Posterior vena cava (tissue), 2 donors: ENCODE measurements at places on chromosomes 7 and 10.

DNA sequence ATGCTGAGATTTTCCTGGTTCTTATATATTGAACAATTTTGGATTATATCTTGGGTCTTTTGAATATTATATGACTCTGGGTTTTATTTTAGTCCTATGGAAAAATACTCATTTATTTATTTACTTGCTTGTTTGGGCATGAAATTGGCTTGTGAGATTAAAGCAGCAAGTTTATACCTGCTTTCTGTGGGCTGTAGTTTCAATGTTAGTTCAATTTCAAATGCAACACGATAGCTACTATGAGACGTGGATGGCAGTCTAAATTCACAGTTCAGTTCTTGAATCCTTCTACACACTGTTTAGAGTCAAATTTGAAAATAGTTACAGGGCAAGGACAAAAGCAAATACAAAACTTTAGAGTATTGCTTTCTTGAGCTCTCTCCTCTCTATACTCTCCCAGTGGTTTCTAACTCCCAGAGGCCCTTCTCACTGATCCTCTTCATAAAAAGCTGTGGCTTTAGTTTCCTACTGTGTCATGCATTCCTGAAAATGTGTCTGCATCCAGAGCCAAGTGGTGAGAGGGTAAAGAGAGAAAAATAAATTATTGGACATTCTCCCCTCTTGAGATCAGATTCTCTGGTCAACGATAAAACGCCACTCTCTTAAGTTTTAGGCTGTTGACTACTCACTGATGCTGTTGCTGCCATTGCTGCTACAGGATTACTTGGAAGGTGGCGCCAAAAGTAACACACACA, 34.4 kb downstream of the POLR1F start:
- no peak for DNase-seq

DNA sequence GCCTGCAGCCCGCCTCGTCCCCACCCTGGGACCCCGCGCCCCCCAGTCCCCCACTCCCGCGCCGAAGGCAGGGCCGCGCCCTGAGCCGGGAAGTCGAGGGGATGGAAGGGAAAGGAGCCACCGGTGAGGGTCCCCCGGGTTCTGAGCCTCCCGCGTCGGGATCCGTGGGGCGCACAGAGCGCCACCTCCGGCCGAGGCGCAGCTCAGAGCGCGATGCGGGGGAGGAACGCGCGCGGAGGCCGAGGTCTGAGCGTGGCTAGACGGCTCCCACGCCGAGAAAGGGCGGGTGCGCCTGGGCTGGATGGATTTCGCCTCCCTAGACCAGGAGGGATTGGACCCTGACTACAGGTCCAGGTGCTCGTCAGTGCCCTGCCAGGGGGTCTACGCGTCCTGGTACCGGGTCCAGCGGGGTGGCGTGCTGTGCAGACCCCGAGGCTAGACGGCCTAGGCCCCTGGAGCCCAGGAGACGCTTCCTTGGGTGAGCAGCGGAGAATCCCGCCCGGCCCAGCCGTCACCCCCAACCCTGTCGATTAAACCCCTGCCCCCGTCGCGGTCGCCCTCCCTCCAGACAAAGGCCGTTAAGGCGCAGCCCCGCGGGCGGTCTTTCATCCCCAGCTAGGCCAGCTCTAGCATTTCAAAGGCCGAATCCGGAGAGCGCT, 986 bp upstream of the PDGFA start:
- DNase-seq: no peak

- DNase-seq: no peak
These were observed 24.7 kb downstream of the FGFR2 start for GRCh38 chr10:121573538-121573941.

DNA sequence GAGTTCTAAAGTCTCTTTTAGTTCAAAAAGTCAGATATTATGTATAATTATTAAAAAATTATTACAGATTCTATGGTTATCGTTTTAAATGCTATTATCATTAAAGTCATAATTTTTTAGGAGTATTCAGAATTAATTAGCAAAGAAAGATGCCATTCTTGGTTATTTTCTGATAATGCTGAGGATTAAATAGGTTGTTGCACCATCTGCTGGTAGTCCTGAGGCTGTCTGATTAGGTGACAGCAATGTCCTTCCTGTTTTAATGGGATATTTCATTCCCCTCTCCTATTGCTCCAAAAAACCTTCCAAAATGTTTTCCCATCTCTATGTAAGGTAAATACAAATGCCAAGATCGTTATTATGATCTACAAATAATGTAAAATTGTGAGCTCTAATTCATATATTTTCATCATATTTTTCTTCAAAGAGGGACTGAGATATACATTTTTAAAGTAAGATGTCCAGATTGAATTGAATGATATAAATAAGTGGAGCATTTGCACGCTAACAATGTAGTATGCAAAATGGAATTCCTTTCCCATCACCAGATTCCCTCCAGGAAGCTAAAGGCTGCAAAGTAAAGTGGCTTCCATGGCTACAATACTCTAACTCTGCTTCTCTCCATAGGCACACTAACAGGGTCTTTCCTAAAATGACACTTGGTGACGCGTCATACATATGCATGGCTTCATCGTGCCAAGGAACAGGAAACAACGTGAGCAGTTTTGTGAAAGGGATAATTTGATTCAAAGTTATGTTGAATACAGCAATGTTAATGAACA, 58.8 kb upstream of the AKR1E2 start:
- no peak for DNase-seq

DNA sequence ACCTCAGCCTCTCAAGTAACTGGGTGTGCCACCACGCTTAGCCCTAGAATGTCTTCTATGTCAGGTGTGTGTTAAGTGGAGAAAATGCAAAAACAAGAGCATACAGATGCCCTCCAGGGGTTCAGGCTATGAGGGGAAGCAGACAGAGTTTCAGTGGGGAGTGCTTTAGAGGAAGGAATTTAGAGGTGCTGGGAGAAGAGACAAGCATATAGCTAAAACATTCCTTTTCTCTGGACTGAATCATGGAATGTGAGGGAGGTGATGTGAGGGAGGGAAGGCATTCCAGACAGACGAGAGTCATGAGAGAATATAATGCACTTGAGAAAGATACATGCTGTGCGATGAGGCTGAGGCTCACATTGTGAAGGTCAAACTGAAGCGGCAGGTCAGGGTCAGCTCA, 6.6 kb upstream of the ZNF786 start:
- DNase-seq: no peak

DNA sequence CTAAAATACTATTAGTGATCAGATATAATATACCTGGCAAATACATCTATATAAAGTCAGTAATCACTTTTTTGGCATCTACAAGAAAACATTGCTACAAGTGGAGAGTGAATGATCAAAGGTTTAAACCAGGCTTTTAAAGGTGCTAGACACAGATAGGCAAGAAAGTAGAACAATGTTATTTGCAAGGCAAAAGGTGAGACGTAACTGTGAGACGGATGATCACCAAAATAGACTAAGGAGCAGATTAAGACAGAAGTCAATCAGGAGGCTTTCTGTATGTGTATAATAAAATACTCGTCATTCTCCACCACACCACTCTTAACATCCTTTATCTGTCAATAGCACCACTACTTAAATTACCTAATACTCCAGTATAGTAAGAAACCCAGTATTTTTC, 8.3 kb downstream of the ANXA7 start:
- no peak for DNase-seq

DNA sequence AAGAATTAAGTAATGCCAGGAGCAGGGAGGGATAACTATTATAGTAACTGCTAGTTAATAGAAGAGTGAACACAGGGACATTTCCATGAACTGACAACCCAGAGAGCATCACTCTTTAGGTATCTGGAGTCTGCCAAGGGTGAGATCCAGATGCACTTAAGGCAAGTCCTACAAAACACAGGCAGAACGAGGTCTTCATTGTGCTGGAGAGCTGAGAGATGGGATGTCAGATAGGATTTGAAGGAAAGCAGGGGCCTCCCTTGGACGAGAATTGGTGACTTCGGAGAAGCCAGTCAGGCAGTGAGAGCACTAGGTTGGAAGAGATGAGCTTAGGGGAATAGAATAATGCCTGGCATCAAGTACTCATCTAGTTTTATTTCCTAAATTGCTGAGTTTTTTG, 684.5 kb downstream of the GATA3 start:
- no peak for DNase-seq

DNA sequence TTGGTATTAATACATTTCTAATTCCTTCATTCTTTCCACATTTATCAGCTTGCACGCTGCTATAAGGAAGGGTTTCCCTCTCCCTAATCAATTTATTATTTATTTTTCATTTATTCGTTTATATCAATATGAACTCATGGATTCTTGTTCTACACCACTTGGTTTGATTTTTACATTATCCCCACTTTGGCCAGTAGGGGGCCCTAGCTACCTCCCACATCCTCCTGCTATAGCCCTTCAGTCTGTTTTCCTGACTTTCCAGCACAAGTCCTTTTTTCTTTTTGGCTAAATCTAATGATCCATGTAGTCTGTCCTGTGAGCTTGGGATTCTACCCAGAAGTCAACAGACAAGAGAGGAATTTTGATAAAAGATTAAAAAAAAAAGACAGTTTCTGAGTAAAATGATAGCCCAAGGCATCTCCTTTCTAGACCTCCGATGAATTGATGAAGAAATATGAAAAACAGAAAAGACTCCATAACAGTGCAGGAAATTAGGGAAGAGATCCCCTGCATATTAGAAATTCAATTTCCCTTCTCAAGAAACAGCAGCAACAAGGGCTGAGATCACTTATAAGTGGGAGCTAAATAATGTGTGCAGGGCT, 47.7 kb downstream of the LYZL2 start:
- DNase-seq: no peak

DNA sequence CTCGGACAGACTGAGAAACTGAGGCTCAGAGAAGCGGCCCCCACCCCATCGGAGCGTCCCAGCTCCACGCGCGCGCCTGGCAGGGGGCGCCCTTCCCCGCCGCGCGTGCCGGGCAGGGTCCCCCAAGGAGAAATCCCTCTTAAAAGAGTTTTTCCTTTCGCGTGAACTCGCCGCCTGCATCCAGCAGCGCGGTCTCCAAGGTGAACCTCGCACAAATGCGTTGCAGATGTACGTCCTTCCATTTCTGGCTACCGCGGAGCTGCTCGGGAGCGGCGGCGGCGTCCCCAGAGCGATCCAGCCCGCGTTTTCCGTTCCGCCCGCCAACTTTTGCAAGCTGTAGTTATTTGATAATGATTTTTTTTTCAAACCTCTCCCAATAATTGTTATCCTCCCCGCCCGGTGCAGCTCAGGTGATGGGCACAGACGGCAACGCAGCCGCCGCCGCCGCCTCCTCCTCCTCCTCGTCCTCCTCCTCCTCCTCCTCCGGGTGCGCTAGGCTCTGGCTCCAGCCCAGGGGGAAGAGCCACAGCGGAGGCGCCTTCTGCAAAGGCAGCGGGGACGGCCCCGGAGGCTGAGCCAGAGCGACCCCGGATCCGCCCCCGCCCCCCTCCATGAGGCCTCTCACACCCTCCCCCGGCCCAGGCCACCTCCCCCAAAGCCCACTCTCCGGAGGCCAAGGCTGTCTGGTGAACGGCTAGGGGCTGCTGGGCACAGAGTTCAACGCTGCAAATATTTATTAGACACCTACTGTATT, 74.0 kb upstream of the CUX1 start:
- peak; percentile 83 for DNase-seq

- peak; percentile 81 for DNase-seq
These were observed 55.9 kb downstream of the ITIH5 start for GRCh38 chr10:7610651-7611389.

DNA sequence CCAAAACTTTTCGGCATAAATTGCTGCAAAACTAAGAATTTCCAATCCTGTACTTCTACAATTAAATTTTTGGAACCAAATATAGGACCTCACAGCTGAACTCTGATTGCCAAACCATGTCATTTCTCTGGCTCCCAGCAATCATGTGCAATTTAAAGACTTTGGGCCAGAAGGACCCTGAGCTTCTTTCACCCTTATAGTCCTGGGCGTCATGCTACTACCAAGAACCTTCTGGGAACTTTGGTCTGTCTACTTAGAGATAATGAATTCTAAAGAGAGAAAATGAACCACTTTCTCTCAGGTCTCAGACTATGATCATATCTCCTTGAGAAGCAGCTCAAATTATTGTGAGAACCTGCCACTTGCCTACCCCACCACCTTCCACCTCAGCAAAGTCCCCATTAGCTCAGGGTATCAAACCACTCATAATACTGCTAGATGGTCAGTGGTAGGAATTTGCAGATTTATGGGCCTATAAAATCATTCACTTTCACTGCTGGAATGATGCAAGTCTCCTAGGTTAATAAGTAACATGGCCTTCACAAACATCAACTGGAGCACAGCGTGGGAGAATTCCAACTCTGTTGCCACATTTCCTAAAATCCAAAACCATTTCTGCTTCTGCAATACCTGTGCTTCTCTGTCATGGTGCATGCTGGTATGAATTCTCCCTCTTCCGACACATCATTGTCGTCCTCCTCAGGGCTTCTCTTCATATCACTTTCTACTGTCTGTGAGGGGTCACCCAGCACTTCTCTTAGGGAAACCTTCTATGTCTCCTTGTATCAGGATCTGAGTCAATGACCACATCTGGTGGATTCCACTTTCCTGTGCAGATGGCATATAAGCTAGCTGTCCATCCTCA, 6.6 kb upstream of the WDR91 start:
- no peak for DNase-seq
